ENCODE measurements at places on chromosomes 1 and 21.

GRCh38 chr1:151060007-151060656 lies at the start of gene MLLT11:
TSS of gene MLLT11 (plus strand) at chr1:151060397. CDS start at chr1:151067225, 6,828 bp downstream.
- no peak for DNase-seq

DNA sequence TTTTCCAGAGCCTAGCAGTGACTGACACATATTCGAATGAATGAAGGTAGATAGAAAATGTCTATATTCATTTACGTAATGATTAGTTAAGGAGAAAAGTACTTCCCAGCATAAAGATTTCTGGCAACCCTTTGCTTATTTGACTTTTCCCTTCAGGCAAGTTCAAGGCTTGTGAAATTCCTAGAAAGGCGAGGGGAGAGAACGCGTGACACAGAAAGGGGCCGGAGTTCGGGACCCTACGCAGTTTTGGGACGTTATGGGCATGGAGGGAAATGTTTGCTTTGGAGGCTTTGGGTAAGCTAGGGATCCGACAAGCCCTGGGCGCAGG lies 472 bp upstream of the USP25 start:
- DNase-seq = no peak

DNA sequence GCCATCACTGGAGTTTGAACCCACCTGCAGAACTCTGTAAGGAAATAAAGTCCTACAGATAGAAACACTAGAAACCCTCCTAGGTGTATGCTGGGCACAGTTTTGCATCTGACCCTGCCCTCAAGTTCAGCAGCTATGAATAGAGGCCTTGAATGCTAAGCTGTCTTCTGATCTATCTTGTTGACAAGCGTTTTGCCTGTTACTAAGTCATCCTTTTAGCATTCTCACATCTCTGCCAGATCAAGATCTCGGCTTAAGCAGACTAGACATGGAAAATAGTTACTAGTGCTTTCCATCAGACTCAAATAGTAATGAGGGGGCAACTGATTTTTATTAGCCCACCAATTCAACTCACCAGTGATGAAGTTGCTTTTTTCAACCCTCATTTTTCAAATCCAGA lies 10.5 kb downstream of the TBX15 start:
- DNase-seq = no peak

DNA sequence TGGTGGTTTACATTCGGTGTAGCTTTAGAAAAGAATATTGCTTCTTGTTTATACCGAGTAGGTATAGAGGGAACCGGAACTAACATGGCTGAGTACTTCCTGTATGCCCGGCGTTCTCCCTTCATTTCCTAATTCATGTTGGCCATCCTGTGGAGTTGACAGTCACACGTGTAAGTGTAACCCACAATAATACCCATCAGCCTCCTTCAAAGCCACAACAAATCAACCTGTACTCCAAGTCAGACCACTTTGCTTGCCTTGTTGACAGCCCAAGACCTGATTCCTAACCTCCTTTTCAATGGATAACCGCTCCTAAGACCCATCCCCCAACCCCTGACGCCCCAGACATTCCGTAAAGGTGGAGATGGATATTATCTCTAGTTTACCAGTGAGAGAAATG lies 42.1 kb downstream of the UBE2U start:
- no peak for DNase-seq

DNA sequence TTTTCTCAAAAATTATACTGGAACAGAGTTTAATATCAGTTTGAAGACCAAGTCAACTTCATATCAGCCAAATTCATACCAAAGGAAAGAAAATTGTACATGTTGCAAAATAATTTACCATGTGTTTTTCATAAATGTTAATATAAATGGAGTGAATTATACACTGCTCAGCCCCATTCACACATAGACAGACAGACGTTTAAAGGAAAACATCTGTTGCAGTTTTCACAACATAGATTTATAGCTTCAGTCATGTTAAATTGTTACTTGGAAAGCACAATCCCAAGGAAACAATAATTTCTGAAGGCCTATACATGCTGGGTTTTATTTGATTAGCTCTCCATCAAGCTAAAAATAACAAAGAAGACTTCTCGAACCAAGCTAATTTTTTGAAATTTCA lies 27.8 kb upstream of the HYI start:
- DNase-seq = no peak

GRCh38 chr1:1550591-1551432 lies 10.4 kb upstream of the TMEM240 start:
- DNase-seq = no peak

DNA sequence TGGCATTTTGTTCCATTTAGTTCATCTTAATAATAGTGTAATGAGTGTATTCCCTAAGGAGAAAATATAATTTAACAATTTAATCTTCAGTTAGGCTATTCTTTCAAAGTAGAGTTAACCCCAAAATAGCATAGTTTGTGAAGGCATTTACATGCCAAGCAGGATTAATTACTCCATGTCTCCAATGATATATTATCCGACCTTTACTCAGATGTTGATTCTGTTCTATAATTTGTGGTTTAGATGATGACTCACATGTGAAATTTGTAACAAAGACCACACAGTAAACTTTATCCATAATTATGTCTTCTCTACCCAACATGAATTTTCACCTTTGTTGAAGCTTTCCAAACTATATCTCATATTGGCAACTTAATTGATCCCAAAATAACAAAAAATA lies 2065.2 kb downstream of the MRPL39 start:
- no peak for DNase-seq

DNA sequence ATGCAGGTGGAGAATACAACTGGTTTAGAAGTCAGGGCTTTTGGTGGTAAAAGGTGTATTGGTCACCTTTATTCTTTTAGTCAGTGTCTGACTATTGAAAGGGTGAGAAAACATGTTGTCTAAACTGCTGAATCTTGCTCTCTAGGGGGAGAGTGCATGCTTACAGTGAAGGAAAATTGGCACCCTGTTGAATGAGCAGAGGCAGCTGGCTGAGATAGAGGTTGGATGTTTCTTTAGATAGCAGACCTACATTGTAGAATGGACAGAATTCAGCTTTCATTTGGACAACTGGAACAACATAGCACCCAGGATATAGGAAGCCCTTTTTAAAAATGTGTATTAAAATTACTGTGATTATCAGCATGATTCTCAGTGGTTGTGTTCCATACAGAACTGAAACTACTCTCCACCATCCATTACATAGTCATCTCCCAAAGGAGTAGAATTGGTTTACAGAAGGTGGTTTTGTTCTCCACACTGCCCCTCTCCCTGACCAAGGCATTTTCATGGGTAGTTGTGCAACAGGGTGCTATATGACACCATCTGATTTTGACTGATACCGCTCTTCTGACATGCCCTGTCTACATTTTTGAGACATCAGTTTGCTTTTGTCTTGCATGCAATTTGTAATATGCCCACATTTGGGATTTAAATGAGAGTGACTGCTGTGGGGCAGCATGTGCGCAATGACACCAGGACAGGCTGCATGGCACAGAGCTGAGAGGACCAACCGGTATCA lies 16.2 kb downstream of the RHOU start:
- DNase-seq = no peak

GRCh38 chr21:27519361-27519760 lies 552.5 kb upstream of the ADAMTS5 start:
- DNase-seq = no peak

DNA sequence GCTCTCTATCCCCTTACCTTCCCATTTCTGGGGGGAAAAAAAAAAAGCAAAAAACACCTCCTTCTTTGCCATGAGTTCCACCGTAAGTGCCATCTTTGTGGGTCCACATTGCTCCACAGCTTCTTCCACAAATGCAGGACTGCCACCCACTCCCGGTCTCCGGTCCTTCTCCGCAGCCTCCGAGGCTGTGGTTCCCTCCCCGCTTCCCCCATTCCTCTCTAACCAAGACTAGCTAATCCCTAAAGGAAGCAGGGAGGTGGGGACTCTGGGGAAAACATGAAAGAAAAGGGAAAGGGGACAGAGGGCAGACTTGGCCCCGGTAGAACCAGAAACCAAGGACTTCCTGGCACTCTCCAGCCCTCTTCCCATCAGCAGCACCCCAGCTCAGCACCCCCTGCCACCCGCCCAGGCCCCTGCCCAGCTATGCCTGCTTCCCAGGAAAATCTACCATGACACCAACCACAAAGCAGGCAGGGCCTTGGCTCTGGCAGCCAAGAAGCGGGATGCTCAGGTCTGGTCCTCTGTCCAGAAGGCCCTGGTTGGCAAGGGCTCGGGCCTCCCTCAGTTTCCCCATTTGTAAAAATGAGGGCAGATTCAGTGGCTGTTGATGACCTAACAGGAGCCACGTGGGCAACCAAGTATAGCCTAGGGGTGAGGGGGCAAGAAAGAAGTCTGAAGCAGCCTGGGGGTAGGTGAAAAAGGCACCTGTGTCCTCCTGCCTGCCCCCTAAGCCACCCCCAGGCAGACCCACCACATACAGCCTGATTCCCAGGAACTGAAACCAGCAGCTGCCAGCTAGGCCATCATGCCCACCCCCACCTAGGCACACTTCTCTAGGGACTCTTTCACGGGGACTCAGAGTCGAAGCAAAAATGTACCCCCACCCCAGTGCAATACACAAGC lies 2.5 kb downstream of the EPHA2 start:
- no peak for DNase-seq

- DNase-seq = no peak
Observed at GRCh38 chr1:89724369-89725010, 91.6 kb downstream of the LRRC8C start.

DNA sequence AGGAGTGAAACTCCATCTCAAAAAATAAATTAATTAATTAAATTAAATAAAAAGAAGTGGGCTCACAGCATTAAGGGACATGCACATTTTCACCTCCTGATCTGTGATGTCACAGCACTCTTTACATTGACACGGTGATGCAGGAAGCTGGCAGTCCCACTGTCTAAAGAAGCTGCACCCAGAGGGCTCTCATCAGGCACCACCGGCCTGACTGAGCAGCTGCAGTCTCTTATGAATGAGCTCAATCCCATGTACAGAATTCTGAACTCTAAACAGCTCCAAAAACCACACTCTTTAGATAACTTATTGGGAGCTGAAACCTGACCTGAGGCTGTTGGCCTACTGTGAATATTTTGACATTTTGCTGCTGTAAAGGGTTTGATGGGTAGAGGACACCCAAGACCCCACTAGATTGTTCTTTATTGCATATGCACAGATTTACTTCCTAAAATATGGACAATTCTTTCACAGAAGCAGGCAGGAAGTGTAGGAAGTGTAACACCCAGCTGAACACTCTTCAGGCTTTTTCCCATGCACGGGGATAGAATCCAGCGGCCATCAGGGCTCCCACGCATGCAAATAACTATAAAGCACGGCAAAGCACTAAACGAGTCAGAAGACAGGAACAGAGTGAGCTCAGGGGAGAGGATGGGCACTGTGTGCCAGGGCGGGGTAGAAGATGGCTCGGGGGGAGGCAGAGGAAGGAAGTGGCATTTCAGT lies 46.2 kb downstream of the L1TD1 start:
- DNase-seq = no peak

GRCh38 chr1:182213163-182213562 lies 151.7 kb upstream of the ZNF648 start:
- no peak for DNase-seq

DNA sequence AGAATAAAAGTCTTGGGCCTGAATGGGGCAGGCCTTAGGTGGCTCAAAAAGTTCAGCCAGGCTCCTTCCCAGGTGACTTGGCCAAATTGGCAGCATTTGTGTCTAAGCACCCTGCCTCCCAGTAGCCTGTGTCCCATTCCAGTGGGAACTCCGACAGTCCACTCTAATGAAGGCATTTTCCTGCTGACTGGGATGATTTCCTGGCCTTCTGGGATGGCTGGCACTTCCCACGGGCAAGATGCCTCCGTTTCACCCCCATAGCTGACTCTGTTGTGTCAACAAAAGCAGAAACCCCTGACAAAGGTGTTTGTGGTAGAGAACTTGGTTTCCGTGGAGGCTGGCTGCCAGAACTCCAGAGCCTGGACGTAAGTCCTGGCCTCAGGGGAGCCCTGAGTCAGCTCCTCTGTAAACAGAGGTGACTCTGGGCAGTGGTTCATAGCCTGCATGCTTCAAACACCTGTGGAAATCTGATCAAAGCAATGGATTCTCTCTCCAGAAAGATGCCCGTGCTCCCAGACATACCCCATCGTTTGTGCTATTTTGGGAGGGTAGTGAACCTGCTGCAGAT lies 36.6 kb downstream of the WNT3A start:
- DNase-seq = no peak

DNA sequence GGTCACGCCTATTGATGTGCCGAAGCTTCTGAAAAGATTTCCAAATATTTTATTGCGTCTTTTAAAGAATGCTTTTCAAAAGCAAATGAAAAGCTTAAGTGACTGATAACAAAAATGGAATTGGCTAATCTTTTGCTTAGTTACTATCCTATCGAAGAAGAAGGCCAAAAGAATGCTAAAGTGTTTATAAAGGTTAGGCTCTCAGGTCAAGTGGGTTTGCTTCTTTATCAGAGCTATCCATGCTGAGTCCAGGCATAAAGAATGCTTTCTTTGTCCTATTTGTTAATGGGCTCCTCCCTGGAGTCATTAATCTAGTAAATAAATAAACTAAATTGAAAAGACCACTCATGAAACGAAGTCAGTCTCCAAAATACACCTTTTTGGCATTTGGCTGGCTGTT lies 133.4 kb upstream of the LYPLAL1 start:
- DNase-seq = no peak

DNA sequence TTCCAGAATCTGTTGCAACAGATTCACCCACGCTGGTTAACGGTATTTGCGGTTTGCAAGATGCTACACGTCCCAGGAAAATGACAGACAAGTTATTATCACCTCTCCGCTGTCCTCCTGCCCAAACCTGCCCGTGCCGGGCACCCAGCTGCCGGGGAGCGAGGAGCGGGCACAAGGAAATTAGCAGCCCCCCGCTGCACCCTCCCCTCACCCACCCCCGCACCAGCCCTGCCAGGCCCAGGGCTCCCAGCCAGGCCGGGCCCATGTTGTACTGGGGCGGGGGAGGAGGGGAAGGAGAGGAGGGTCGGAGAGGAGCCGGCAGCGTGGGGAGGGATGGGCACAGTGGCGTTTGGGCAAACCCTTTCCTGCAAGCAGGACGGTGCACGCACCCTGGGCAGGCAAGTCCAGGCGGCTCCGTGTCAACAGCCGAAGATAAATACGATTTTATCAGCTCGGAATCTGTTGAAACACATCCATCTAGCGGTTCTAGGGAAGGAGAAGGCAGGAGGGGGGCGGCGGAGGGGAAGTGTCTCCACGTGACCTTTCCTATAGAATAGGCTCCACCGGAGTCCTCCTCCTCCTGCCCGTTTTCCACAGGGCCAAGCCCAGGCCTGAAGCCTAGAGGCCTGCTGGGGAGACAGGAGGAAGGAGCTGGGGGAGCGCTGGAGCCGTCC lies 35.1 kb upstream of the CCDC27 start:
- DNase-seq = no peak

GRCh38 chr1:220283625-220284024 lies 11.4 kb upstream of the RAB3GAP2 start:
- DNase-seq = no peak

DNA sequence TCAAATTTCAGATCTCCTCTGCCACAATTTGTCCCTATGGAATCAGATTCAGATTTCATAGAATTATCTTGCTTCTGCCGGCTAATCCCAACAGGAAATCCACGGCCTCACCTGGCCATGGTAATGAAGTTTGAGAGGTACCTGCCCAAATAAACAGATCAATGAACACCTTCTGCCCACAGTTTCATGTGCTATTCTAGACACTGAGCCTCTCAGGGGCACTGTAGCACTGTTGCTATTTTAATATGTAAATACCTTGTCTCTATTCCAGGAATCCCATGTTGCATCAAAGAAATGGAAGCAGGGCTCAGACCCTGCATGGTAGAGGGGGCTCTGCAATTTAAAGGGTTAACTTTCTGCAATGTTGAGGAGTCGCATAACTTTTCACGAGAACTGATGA lies 593.1 kb downstream of the PTBP2 start:
- no peak for DNase-seq
